GM12892 (cell line): ENCODE measurements at places on chromosomes 3 and 15.

GRCh38 chr3:47022641-47023071 lies 43.2 kb downstream of the NBEAL2 start:
- DNase-seq: no peak

DNA sequence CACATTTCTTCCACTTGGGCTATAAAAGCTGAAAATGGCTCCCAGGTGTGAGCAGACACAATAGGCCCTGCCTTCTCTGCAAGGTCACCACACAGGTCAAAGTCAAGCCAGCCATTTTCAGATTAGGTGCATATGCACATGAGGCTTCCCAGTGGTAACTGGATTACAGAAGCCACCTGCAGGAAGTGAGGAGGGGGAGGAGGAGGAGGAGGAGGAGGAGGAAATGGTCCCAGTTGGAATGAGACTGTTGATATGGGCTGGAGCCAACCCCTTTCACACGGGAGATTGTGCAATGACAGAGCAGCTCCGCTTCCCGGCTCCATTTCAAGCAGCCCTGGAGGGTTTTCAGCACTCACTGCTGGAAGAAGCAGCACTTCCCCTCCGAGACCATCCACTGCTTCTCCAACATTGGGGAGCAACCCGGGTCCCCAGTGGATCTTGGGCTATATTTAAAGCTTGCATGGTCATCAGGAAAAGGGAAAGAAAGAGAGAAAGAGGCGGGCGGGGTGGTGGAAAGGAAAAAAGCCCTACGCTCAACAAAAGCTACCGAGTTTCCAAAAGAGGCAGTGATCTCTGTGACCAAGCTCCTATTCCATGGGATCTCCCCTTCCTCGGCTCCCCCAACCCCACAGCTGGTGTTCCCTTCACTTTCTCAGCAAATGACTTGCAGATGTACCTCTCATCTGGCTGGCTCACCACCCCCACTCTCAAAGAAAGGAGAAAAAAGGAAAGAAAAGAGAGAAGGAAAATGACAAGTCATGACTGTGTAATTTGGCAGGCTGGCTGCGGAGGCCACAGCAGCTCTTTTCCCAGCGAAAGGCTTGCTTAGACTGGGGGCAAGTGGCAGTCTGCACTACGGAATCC lies 58.3 kb downstream of the LRIG1 start:
- DNase-seq: no peak

DNA sequence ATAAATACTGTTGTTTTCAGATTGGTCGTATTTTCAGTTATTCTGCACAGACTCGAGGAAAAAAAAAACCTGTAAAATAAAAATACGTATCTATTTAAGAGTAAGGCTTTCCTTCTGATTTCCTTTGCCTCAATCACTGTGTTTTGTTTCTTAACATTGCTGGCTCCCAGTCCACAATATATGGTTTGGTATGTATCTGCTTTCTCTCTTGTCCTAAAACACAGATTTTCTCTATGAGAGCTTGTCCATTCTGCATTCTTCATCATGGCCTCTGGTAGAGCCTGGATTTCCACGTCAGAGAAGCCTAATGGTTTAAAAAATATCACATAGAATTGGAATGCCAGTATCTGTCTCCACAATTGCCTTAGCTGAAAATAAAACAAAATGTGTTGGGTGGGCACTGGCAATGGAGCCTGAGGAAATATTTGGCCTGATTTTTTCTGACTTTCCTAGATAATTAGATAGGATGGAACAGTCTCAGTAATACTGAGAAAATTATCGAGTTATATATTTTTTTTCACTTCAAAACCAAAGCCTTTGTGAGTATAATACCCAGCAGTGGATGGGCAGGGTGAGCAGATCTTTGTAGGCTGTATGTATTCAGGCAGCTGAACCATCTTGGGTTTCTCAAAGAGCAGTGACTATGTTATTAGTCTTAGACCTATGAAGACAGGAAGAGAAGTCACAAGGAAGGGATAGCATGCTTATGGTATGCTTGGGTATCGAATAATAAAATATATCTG lies 1.9 kb downstream of the CD200 start:
- no peak for DNase-seq

DNA sequence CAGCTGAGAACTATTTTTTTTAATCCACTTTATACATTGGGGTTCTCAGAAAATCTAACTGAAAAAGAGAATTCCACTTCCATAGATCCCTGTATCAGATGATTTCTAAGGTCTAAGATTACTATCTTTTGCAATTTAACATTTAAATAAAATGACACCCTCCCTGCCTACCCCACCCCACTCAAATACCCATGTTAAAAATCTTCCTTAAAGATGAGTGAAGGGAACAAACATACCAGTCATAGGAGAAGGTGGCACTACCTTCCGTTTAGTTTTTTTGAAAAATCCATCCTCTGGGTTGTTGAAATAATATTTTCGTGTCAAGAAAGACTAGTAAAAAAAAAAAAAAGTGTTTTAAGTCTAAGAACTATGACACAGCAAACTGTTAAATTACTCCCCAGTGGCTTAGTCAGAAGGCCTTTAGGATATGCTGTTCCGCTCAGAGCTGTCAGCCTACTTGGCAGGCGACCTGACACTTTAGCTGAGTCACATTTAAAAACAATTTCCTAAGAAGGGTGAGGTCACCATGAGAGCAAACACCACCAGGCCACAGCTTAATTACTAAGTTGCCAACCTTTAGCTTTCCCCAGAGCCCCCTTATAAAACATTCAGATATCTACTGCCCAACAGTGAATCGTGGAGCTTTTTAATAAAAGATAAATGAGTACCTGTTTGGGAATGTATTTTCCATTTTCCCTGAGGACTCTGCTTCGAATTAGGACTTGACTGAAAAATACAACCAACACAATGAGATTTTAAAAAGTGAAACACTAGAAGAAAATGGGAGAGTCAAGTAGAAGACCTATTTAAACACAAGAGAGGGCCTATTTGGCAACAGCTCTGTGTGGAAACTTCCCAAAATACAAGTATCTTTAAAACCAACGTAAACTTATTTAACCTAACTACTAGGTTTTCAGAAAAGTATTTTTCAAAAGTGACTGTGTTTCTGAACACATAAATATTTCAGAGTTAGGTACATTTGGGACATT lies 9.6 kb downstream of the EMC3 start:
- DNase-seq: no peak

- DNase-seq: no peak
Measured at GRCh38 chr3:24963762-24964625, 464.1 kb upstream of the RARB start.
